Astrocyte (in vitro differentiated cells and primary cell): ENCODE measurements at places on chromosomes 12 and 14.

DNA sequence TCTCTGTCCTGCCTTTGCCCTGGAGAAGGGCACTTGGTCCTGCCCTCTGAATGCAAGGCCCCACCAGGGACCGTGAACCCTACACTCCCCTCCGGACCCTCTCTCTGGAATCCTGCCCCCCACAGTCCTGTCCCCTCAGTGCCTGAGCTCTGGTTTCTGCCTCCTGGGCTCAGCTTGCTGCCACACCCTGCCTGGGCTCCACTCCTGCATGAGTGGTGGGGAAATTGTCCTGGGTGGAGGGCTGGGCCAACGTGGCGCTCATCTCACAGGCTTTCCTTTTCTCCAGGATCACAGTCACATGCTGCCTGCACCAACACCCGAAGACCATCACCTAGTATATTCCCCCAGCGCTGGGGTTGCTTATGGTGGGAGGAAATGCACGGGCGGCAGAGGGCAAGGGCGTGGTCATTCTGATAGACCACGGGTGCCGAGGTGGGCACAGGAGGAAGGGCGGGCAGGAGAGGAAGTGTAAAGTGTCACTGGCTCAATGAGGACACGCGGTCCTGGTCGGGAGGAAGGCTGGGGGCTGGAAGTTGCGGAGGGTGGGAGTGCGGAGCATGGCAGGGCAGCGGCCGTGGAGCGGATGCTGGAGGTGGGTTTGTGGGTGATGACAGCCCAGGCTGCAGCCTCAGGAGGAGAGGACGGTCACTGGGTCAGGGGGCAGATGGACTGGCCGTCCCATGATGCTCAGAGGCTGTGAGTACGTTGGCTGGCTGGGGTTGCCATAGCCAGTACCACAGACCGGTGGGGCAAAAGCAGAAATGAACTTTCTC lies 99.5 kb downstream of the KIF26A start:
- no peak for DNase-seq

- DNase-seq, result no peak
These were observed 156.3 kb upstream of the FKBP4 start for GRCh38 chr12:2638273-2639019.

GRCh38 chr14:77024171-77024691 lies 4.3 kb downstream of the IRF2BPL start:
- DNase-seq, result peak; percentile 41

GRCh38 chr12:13437541-13437940 lies 241.0 kb downstream of the EMP1 start:
- DNase-seq, result no peak

DNA sequence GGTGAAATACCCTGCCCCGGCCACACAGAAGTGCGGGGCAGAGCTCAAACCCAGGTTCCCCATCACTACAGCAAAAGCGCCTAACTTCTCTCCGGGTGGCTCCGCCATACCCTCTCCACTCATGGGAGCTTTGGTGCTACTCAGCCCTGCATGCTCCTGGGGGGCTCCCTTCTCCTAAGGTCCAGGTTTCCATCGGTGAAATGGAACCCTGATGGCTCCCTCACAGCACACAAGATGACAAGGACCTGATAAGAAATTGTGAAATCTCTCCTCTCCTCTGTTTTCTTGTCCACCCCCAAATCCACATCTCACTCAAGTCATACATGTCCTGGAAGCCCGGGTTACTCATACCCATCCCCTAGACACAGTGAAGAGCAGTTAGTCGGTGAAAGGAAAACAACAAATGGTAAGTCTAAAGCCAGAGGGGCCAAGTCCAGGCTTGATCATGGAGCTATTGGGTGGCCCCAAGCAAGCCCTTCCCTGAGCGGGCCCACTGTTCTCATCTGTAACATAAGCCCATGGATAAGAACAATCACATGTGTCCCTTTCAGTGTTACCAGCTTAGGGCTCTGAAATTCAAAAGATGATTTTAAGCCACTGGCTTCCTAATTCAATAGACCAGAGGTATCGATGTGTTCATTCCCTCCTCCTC lies 317.5 kb downstream of the BCL11B start:
- DNase-seq, result no peak

- no peak for DNase-seq
These were observed 11.9 kb upstream of the ANO2 start for GRCh38 chr12:5956987-5957386.

DNA sequence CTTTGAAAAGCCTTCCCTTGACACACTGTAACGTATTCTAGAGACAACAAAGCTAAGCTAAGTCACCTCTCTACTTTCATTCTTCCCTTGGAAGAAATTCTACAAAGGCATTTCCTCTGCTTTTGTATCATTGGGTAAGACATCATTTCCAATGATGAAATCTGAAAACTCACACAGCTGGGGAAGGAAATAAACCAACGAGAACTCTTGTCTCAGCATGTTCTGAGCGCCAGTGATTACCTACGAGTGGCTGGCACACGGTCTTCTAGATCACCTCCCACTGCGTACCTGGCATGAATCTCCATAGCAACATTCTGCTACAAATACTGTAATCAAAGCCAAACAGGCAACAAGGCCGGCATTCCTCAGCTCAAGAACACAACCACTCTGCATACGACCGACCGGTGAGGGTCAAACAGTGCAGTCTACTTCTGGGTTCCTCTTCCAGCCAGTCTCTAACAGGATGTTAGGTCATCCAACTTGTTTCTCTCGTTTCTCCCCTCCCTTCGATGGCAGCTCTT lies 7.6 kb downstream of the VPS37B start:
- peak; percentile 77 for DNase-seq

- peak; percentile 82 for DNase-seq
These were observed 42.4 kb downstream of the NUAK1 start for GRCh38 chr12:106096376-106096775.

DNA sequence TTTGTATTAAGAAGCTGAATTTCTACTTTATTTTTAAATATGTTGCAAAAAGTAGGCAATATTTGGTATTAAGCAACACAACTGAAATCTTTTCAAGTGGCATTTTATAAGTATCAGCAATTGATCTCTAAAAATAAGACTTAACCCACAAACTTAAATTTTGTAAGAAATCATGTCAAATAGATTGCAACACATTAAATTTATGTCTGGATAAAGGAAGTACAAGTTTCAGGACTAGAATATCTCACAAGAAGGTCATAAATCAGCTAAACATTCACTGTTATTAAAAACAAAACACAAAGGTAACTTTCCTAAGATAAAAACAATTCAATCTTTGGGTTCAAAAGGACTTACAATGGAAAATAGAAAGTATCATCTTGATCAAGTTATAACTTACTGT lies 32.8 kb downstream of the CPNE8 start:
- no peak for DNase-seq

DNA sequence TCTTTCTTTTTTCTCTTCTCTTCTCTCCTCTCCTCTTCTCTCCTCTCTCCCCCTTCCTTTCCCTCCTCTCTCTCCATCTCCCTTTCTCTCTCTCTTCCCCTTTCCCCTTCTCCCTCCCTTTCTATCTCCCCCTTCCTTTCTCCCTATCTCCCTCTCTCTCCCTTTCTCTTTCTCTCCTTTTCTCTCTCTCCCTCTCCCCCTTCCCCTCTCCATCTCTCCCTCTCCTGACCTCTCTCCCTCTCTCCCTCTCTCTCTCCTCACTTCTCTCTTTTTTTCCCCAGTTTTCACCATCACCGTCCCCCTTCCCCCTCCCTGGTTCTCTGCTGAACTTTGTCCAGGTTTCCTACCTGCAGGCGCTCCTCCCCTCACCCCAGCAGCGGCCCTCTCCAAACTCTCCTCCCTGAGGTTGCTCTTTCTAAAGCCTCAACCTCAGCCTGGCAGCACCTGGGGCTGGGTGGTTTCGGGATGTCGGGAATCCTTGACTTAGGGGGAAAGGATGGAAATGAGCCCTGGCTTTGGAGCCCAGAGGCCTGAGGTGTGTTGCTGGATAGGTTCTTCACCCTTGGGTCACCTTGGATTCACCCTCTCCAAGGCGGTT lies 14.7 kb upstream of the TBX3 start:
- DNase-seq, result no peak
